ENCODE measurements at places on chromosomes 5 and 9.
A peak's percentile ranks its signal among the peaks of the same experiment; 100 is the strongest.

- DNase-seq, result no peak
Measured at GRCh38 chr5:101997235-101997634, 298.8 kb downstream of the SLCO4C1 start.

GRCh38 chr9:89801341-89801740 lies 196.5 kb downstream of the GADD45G start:
- no peak for DNase-seq

DNA sequence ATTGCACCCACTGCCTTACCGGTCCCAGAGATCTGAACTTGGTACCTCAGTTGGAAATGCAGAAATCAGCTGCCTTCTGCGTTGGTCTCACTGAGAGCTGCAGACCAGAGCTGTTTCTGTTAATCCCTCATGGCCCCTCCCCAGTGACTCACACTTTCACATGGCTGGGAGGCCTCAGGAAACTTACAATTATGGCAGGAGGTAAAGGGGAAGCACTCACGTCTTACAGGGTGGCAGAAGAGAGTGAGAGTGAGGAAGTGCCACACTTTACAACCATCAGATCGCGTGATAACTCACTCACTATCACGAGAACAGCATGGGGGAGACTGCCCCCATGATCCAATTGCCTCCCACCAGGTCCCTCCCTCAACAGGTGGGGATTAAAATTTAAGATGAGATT lies 648.5 kb downstream of the MTRR start:
- DNase-seq, result no peak

GRCh38 chr5:155027993-155028629 lies 14.6 kb downstream of the KIF4B start:
- DNase-seq, result no peak

DNA sequence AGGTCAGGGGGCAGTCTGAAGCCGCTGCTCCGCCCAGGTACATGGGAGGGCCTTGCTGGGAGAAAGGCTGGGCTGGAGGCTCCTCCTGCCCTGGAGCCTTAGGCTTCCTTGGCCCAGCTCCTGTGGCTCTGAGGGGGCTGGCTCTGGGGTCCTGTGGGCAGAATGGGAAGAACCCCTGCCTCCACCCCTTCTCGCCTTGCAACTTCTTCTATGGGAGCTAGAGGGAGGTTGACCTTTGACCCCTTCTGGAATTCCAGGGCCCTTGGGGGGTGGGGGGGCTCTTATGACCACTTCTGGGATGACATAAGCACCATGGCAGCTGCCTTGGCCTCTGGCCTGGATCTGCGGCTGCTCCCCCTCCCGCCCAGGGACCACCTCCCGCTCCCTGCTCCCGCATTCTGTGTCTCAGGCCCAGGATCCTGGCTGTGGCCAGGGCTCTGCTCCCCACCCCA lies 32.2 kb downstream of the IER5L start:
- DNase-seq, result no peak

GRCh38 chr5:165138236-165138635 lies 1632.8 kb downstream of the MAT2B start:
- no peak for DNase-seq

GRCh38 chr5:140356853-140357725 lies 2.9 kb upstream of the SLC4A9 start:
- no peak for DNase-seq

DNA sequence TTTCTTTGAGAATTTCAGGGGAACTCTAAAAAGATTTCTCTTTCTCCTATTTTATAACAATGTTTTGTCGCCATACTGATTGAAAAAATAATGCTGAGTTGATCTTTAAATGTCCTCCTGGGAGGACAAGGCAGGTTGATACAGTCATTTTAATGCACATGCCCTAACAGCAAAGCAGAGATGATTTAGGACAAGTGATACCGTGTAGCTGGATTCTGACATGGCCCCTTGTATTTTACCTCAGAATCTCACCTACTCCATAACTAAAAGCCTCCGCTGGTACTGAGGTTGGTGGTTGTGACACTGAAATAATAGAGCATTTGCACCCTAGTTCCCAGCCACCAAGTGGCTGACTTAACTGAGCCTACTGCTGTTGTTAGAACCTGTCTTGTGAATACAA lies 811 bp upstream of the LRRTM2 start:
- DNase-seq, result no peak

- no peak for DNase-seq
Measured at GRCh38 chr5:2737273-2738155, 14.0 kb downstream of the IRX2 start.

DNA sequence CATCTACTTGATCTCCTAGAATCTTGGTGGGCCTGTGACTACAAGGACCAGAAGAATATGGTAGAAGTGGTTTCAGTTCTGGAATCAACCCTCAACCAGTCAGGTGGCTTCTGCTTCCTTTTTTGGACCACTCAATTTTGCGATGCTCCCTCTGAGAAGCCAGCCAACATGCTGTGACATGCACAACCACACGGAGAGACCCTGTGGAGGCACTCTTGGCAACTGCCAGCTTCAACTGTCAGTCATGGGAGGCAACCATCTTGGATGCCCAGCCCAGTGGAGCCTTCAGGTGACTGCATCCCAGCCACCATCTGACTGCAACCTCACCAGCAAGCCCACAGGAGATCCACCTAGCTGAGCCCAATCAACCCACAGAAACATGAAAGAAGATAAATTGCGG lies 137.3 kb downstream of the FAM114A2 start:
- no peak for DNase-seq

GRCh38 chr5:109962882-109963603 lies 273.3 kb downstream of the MAN2A1 start:
- DNase-seq, result no peak

GRCh38 chr9:129382281-129383018 lies 204.4 kb upstream of the IER5L start:
- DNase-seq, result no peak

DNA sequence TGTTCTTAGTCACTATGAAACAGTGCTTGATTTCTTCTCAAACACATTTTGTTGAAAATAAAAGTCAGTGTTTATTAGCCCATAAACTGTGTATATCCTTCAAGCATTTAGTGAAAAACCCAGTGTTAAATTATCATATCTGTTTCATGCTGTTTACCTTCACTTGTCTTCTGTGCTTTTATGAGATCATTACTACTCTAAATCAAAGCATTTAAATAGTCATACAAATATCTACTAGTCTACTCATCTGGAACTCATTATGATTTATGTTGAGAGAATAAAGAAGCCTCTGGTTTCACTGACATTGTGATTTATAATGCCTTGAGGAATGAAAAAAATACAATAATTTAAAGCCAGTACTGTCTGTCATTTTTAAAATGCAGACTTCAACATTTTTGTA lies 366.5 kb downstream of the SLCO4C1 start:
- no peak for DNase-seq

- DNase-seq, result no peak
Measured at GRCh38 chr9:17865881-17866280, 287.0 kb downstream of the SH3GL2 start.

- DNase-seq, result no peak
Measured at GRCh38 chr9:72978744-72979143, 25.9 kb upstream of the ALDH1A1 start.

DNA sequence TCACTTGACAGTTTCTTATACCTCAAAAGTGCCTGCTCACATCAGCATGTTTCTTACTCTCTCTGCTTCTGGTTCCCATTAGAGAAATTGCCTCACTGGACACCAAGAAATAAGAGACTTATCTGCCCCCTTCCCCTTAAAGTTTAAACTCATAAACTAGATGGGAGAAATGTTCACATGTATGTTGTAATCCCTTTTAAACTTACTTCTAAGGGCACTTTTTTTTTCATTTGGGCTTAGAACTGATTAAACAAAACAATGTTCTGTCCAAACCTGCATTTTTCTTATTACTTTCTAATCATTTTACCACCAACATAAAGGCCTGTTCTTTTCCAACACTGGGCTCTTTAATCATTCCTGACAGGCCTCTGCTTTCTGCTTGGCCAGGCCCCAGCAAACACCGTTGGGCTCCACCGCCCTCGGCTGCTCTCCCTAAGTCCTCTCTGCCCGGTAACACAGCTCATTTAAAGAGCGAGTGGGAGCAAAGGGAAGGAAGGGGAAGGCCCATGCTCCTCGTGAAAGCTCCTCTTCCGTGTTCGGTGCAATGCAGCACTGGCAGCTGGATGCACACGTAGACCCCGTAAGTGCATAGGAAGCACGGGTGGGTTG lies 53.4 kb downstream of the ROR2 start:
- peak; percentile 40 for DNase-seq

DNA sequence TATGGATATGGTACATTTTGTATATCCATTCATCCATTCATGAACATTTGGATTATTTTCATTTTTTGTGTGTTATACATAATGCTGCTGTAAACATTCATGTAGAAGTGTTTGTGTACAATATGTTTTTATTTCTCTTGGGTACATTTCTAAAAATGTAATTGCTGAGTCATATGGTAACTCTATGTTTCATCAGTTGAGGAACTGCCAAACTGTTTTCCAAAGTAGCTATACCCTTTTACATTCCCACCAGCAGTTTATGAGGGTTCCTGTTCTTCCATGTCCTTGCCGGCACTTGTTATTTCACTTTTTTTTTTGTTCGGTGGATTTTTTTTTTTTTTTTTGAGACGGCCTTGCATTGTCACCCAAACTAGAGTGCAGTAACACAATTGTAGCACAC lies 54.0 kb upstream of the MCCC2 start:
- no peak for DNase-seq

GRCh38 chr9:2493109-2493508 lies 128.5 kb upstream of the VLDLR start:
- no peak for DNase-seq

- DNase-seq, result no peak
Measured at GRCh38 chr5:6112125-6112524, 266.2 kb downstream of the MED10 start.

DNA sequence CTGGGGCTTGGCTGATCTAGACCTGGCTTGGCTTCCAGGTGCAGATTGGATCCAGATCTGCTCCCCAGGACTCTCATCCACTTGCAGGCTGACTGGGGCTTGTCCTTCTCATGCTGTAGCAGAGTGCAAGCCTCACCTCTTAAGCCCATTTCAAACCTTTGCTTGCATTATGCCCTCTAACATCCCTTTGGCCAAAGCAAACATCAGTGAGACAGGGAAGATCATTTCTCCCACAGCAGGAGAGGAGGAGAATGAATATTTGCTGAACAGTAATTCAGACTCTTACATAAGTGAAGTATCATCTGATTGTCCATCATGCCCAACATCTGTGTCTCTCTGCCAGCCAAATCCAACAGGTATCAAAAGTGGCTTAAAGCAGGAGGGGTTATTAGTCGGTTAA lies 194.9 kb downstream of the C9orf152 start:
- DNase-seq, result no peak

GRCh38 chr9:124354346-124355038 lies 60.8 kb downstream of the PSMB7 start:
- DNase-seq, result no peak

DNA sequence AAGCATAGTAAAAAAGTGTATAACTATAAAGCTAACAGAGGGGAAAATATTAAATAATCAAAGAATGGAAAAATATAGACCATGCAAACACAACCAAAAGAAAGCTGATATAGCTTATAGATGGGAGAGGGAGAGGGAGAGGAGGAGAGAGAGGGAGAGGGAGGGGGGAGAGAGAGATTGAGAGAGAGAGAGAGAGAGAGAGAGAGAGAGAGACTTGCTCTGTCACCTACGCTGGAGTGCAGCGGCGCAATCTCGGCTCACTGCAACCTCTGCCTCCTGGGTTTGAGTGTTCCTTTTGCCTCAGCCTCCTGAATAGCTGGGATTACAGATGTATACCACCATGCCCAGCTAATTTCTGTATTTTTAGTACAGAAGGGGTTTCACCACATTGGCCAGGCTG lies 110.6 kb downstream of the RAPGEF6 start:
- DNase-seq, result no peak

GRCh38 chr5:138258704-138259292 lies 15.6 kb downstream of the GFRA3 start:
- no peak for DNase-seq

GRCh38 chr5:74156728-74157383 lies 483.7 kb downstream of the ENC1 start:
- DNase-seq, result no peak

GRCh38 chr5:90050103-90050502 lies 359.5 kb downstream of the CETN3 start:
- DNase-seq, result no peak

GRCh38 chr5:172946146-172946545 lies 13.1 kb upstream of the RPL26L1 start:
- no peak for DNase-seq

DNA sequence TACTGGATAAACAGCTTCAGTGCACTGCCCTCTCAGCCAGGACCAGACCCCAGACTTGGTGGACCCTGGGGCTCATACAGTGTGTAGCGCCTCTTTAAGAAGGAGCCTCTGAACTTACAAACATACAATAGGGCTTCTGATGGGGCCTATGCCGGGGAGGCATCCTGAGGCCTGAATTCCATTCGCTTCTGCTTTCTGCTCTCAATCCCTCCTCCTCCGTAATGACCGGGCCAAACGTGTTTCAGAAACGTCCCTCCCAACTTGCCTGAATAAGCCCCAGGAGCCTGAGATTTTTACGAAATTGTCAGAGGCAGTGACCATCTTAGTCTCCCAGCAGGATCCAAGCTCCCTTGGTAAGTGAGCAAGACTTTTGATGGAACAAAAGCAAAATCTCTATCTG lies 128.1 kb upstream of the BOD1 start:
- no peak for DNase-seq

- no peak for DNase-seq
Measured at GRCh38 chr5:665541-665955, 27.6 kb downstream of the TPPP start.

GRCh38 chr5:171093598-171093997 lies 215.4 kb upstream of the TLX3 start:
- DNase-seq, result no peak

GRCh38 chr5:160702934-160703333 lies 149.1 kb downstream of the ATP10B start:
- DNase-seq, result no peak

- no peak for DNase-seq
Measured at GRCh38 chr9:124263213-124263612, 5.5 kb downstream of the NEK6 start.

- DNase-seq, result no peak
Measured at GRCh38 chr5:178234121-178234749, 1.6 kb upstream of the PHYKPL start.

DNA sequence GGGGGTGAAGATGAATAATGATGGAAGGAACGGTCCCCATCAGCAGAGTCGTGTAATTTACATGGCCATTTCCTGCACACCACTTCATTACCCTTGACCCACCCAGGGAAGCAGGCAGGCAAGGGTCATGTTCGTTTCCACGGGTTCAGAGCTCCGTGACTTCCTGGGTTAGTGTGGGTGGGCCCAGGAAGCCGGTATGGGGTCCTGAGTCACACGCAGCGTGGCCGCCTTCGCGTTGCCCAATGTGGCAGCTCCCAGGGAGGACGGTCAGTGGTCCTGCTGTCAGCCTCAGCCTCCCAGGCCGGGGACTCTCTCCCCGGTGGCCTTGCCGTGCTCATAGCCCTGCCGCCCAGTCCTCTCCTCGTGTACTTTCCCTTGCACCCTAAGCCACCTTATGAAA lies 5.1 kb upstream of the TERT start:
- no peak for DNase-seq

- DNase-seq, result no peak
Measured at GRCh38 chr9:98024702-98025101, 31.8 kb upstream of the NANS start.

- DNase-seq, result no peak
Measured at GRCh38 chr9:35826071-35826701, 2.3 kb downstream of the FAM221B start.
